Activated CD8-positive, alpha-beta memory T cell treated with anti-CD3 and anti-CD28 coated beads for 24 hours (primary cell): ENCODE measurements at places on chromosomes 3 and 15.

- DNase-seq: no peak
Measured at GRCh38 chr15:48250640-48251076, 44.6 kb downstream of the SLC12A1 start.

DNA sequence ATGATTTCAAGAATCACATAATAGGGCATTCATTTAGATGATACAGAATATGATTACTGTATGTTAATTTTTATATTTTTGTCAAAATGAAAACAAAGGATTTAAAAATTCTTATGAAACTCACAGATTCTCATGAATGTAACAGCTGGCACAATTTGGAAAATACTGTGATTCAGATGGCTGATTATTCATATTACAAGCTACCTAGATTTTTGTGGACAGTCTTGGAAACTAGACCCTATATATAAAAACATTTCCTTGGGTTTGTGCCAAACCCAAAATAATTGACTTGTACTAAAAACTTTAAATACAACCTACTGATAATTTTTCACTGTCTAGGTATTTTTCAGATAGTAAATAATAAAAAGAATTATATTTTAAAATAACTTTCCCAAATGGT, 26.2 kb downstream of the ZBED2 start:
- no peak for DNase-seq

- no peak for DNase-seq
Measured at GRCh38 chr3:144763878-144764454, 792.3 kb downstream of the DIPK2A start.

- DNase-seq: no peak
Measured at GRCh38 chr3:54138937-54139547, 16.7 kb downstream of the CACNA2D3 start.

GRCh38 chr3:185549122-185549521, 3.3 kb downstream of the LIPH start:
- no peak for DNase-seq

DNA sequence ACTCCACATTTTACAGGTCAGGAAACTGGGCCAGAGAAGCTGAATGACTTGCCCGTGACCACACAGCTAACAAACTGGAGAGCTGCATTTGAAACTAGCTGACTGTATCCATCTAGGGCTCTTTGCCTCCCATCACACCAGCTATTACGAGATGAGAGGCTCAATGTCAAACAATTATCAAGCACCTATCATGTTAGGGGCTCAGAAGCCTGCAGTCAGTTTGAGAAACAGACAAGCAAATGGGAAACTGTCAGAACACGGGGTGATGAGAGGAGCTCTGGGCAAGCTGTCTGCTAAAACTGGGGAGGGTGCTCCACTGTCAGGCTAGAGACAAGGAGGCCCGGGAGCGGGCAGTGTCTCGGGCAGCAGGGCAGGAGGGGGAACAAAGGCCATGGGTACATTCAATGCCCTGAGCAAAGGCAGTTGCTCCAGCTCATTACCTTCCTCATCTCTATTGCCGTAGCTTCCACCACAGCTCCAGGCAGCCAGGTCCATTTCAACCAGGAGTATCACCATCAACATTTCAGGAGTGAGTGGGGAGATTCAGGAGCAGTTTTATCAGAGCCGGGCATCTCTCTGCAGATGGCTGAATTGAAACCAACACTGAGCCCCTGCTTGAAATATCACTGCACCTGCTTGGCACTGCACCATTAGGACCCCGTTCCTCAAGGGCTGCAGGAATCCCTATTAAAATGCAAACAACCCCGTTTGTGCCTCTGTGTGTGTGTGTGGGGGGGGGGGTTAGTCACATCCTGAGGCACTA, 122.6 kb downstream of the RAB11A start:
- DNase-seq: no peak

DNA sequence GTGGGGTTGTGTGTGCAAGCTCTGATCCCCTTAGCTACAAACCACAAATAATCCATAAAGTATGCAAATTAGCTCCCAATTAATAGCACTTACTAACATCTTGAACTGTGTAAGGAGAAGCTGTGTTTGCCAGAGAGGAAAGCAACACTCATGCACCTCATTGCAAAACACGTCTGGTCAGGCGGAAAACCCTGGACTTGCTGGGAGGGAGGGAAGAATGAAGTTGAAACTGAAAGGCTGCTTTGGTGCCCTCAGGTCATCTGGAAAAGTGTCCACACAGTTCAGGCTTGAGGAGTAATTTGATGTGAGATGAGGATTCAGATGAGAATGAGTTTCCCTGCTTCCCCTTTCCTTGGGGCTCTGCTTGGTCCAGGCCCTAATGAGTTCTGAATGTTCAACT, 185.5 kb upstream of the ANKRD28 start:
- DNase-seq: no peak

DNA sequence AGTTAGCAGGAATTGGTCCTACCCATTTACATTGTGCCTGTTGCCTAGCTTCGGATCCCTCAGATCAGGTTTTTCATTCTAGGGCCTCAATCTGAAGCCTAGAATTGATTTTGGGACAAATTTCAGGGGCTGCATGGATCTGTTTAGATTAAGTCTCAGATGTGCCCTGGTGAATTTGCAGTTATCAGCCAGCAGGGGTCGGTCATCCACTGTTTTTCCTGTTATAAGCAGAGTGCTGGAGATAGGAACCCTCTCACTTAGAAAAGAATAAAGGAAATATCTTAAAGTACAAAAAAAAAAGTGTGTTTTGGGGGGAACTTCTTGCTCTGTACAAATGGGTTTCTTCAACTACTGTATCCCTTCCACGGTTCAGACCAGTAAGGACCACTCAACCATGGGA, 212.5 kb downstream of the BCHE start:
- DNase-seq: no peak

DNA sequence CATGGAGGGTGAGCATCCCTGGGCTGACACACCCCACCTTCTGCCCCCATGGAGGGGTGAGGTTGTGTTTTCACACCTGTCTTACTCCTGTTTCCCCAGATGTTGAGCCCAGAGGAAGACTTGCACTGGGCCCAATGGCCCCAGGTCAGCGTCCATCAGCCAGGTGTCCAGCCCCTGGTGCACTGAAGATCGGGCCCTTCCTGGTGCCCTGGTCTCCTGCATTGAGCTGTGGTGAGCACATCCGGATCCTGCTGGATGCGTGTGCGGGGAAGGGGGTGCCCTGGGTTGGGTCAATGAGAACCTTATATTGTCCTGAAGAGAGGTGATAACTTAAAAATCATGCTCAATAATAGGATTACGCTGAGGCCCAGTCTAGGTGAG, 227.3 kb downstream of the SNRPN start:
- DNase-seq: no peak

- DNase-seq: no peak
Measured at GRCh38 chr3:127049393-127049792, 66.5 kb downstream of the PLXNA1 start.

DNA sequence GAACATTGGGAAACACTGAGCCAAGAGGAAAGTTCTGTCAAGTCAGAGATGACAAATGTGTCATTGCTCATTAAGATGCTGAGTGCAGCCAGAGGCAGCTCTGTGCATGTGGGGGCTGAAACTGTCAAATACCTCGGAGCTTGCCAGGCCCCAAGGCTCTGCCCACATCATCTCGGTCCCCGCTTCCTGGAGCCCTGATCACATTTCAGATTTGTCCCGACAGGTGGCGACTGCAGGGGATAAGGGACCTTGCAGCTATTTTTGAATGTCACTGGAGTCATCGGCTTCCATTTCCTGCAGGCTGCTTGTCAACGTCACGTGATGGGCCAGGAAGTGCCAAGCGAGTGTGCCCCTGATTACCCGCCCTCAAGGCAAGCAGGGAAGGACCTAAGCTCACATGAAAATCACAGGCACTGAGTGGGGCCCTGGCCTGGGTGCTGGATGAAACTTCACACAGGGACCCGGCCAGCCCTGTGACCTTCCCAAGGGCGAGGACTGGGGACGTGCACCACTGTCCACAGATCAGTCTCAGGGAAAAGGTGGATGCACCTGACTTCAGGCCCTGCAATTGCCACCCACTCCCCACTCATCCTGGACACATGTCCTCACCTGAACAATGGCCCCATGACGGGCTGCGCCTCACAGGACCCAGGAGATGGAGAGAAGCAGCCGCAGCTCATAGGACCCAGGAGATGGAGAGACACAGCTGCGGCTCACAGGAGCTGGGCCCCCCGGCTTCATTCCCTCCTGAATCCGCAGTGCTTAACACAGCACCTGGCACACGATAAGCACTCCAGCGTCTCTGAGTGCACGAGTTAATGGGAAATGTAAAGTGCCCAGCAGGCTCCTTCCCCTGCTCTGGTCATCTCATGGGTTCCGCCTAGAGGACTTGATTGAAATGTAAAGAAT, 73.4 kb downstream of the NUP210 start:
- peak; percentile 88 for DNase-seq

GRCh38 chr3:71384388-71384787, 199.1 kb downstream of the FOXP1 start:
- DNase-seq: no peak

DNA sequence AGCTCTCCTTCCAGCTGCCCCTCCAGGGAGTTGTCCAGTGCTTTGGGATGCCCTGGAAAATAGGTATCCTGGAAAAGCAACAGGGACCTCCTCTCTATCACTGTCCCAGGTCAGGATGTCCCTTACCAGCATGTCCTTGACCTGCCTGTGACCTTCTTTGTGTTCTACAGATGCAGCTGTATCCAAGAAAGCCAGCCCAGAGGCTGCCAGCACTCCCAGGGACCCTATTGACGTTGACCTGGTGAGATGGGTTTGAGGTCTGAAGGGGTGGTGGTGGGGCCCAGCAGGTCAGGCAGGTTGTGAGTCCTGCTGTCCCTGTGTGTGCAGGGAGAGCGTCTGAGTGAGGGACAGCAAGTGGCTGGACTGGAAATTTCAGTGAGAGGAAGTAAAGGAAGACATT, 30.2 kb downstream of the PML start:
- DNase-seq: no peak

DNA sequence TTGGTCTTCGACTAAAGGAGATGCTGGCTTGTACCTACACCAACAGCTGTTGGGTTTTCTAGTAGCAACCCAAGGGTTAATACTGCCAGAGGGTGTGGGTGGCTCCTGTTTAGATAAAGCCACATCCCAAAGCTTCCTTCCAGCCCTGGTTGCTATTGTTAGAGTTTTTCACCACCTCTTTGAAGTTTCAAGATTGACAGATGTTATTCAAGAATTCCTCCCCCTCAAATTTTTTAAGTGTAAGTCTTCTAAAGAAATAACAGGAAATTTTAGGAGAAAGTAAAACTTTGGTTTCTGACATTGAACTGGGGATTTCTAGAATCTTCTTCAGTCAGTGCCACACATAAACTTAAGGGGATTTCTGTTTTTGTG, 60.9 kb downstream of the TGFBR2 start:
- DNase-seq: no peak

- DNase-seq: no peak
Measured at GRCh38 chr15:67136802-67137201, 71.4 kb downstream of the SMAD3 start.

DNA sequence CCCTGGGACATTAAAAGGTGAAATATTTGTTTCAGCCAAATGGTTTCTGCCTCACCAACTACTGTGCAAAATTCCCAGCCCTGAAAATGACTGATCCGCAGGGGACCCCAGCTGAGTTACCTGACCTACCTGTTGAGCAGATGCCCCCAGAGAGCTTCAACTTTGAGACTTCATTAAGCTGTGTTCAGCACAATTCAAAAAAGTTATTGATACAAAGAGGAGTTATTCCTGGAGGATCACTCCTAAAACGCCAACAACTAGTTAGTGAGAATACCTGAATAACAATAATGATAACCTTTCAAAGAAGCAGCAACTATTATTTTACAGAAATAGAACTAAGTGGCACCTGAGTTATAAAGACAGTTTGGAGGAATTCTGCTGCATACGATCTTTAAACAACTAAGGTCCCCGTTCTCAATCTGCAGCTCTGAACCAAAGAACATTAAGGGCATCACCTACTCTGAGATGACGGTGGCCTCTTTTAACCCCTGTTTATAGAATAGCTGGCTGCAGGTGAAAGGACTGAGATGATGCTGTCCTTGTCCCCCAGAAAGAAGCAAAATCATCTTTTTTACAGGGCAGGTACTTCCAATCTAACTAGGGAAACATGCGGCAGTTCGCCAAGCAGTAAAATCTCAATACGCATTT, 659 bp downstream of the GADL1 start:
- DNase-seq: no peak

- no peak for DNase-seq
Measured at GRCh38 chr3:52185311-52185710, 12.6 kb upstream of the ALAS1 start.

DNA sequence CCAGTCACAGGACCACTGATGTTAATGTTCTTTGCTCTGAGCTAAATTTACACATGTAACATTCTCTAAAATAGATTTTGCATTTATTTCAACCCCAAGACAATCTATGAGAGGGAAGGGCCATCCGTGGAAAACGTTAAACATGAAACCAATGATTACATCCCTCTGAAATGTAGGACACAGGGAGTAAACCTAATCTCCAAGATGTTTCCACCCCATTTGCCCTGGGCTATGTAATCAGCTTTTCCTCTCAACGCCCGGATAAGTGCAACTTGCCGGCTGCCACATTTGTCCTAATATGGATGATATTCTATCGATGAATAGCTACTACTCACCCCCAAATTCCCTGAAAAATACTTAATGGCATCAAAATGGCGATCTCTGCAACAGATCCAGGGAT, 6.4 kb upstream of the FMN1 start:
- no peak for DNase-seq

DNA sequence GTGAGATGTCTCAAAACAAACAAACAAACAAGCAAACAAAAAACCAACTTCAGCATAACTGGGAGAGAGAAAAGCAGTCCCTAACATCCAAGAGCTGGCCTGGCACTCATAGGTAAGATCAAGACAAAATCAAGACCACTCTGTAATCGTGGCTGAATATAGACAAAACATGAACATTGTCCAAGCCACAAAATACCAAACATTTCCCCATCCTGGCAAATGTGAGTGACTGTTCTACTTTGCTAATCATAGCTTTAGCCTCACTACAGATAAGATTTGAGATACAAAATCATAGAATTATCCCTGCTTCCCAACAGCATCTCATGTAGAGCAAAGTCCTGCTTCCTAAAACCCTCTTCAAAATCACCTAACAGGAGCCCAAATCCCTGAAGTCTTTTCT, 116.7 kb upstream of the PRTG start:
- no peak for DNase-seq
